Stimulated activated CD4-positive, alpha-beta T cell treated with anti-CD3 and anti-CD28 coated beads, Interleukin-4, amount 100 ng/mL, for 4 hours (primary cell): ENCODE measurements at places on chromosomes 1 and 21.

DNA sequence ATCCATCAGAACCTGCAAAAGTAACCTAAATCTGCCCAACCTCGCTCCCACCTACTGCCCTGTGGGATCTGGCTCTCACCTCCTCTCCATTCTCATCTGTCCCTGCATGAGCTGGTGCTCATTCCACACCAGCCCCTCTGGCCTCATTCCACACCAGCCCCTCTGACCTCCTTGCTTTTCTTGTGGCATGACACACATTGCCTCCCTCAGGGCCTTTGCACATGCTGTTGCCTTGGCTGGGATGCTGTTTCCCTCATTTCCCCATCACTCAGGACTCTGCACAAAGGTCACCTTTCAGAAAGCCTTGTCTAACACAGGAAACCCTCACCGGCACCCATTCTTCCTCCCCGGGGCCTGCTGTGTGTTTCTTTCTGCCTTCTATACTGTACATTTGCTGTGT is 197.1 kb downstream of the KAZN start:
- DNase-seq, result no peak

DNA sequence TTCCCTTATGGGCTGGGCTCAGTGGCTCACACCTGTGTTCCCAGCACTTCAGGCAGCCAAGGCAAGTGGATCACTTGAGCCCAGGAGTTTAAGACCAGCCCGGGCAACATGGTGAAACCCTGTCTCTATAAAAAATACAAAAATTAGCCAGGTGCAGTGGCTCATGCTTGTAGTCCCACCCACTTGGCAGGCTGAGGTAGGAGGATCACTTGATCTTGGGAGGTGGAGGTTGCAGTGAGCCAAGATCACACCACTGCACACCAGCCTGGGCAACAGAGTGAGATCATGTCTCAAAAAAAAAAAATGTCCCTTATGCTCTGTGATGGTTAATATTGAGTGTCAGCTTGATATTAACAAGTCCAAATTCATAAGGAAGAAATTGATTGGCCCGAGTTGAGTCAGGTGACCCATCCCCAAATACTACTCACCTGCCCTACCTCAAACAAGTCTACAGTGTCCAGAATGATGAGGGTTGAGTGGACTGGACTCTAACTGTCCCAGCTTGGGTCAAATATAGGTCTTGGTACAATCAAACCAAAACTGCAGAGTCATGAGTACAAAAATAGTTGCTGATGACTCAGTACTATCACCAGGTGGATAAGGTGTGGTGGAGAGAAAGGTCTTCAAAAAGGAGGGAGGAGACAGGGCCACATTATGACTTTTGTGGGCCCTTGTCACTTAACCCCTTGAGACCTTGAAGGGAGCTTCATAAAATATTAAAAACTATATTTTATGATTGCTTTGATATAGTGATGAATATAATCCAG is 161.0 kb downstream of the ZNF326 start:
- no peak for DNase-seq

GRCh38 chr1:169892927-169893644 is 610 bp downstream of the SCYL3 start:
- peak; percentile 22 for DNase-seq

DNA sequence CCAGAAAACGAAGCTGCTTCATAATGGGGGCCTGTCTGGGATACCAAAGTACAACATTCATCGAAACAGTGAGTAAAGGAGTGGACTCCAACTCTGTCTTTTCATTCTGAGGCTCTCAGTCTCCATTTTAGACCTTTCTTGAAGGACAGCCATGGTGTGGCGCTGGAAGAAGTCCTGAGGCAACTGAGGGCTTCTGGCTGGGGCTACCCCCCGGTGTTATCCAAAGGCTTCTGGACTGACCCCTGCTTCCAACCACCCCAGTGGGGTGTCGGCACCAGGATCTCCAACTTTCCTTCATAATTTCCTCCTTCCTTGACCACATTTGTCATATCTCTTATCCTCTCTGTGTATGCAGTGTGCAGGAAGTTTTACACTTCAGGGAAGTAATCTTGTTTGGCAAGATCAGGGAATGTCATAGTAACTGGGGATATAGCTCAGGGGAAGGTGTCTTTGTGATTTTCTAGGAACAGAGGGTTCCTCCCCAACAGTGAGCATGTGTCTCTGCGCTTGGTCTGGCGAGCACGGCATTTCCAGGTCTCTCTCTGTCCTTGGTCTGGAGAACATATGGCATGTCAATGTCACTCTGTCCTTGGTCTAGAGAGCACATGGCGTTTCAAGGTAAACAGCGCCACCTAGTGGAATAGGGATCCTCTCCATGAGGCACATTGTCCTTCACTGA is 19.4 kb upstream of the BSDC1 start:
- DNase-seq, result peak; percentile 52

GRCh38 chr1:19251305-19252196 is at the start of the genes EMC1 and MRTO4:
TSS of gene EMC1 (minus strand) at chr1:19251524. CDS start at chr1:19251509, 15 bp downstream.
TSS of gene MRTO4 (plus strand) at chr1:19251805. CDS start at chr1:19251836, 31 bp downstream.
- peak; percentile 91 for DNase-seq

DNA sequence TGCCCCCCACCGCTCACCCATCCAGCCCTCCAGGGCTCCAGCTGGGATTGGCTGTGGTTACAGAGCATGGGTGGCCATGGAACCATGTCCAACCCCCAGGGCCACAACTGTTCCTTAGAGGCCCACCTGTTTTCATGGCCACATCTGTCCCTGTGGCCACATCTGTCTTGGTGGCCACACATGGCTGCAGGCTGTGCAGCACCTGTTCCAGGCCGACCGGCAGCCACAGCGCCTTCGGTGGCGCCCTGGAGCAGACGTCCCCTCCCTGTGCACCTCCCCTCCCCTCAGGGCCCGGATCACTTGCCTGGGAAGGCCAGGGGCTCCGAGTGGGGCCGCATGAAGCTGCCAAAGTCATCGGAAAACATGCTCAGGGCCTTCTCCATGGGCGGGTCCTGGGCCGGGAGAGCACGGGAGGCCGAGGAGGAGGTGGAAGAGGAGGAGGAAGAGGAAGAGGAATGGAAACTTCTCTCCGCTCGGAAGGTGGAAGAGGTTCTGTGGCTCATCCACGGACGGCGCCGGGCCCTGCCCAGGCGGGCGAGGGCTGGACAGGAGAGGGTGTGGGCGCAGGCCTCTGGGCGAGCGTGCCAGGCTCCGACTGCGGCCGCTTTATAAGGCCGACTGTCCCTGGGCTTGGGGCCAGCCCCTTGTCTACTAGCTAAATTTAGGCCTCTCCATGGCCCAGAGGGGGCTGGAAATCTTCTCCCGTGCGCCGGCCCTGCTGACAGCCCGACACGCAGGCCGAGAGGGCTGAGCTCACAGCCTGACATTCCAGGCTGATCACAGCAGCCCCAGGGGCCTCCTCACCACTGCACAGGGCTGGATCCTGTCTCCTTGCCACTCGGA is at the start of gene HSPB7:
Gene HSPB7 (minus strand): TSS at position 583 of the 843 bp plus-strand sequence. CDS start 80 bp downstream, at position 503.
- no peak for DNase-seq

DNA sequence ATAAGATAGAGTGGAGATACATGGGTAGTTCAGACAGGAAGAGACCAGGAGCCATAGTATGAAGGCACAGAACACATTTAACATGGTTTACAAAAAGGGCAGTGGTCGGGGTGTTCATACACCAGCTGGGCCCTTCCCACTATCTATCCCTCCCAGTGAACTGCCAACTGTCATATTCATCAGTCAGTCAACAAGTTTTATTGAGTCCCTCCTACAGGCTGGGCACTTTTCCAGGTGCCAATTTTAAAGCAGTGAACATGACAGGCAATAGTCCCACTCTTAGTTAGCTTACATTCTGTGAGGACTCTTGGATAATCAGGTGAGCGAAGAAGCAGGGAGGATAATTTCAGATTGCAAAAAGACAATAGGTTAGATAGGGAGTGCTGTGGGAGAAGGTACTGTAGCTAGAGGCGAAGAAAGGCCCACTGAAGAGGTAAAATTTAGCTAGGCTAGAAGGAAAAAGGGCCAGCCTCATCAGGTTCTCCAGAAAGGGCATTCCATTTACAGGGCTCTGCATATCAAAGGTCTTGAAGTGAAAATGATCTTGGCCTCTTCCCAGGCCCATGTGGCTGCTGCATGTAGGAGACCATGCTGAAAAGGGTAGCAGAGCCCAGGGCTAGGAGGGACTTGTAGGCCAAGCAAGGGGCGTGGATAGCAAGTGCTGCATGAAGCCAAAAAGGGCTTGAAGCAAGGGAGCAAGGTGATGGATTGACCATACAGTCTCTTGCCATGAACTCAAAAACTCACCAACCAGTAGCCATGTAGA is 274.7 kb upstream of the SNX7 start:
- DNase-seq, result no peak

GRCh38 chr1:195604287-195604686 is 1004.0 kb downstream of the KCNT2 start:
- DNase-seq, result no peak

GRCh38 chr1:13661539-13661938 is 38.4 kb upstream of the PRDM2 start:
- DNase-seq, result no peak

GRCh38 chr1:164452549-164452948 is 106.4 kb upstream of the PBX1 start:
- no peak for DNase-seq

DNA sequence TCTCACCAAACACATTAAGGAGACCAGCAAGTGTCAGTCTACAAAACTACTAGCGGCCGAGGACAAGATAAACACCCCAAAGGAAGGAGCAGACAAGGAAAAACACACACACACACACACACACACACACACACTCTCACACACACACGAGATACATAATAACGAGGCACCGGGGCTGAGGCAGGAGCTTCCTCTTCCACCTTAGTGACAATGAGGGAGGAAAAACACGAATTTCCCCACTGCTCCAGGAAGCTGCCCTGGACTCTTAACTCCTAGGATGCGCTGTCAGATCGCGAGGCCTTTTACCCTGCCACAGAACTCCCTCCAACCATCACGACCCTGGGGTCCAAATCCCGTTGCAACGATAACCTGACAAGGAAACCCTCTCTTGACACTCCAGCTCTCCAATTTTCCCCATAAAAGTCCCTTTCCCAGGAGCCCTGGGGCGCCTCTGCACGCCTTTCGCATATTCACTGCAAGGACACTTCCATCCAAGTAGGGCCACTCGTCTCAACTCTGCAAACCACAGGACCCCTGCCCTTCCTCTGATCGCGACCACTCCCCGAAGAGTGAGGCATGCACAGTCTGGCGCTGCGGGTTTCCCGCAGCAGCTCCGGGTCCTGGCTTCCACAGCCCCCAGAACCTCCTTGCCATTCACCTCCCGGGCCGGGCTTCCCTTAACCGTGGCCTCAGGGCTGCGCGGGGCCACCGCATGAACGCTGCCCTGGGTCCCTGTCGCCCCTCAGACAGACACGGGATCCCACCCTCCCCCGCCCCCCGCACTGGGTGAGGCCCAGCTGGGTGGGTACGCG is 581 bp downstream of the ETV3 start:
- DNase-seq, result no peak

DNA sequence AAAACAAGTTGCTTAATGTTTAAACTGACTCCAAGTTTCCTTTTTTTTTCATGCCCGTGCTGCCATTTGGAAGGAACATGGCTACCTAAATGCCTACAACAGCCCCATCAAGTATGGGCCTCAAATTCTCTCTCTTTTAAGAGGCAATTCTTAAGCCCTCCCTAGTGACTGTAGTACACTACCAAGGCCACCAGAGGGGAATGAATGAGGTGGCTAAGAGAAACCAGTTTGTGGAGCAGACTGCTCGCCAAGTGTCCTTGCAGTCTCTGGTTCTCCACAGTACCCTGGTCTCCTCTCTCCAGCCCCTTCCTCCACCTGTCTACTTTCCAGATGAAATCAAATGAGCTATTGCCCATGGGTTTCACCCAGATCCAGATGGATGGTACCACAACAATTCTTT is 1809.6 kb downstream of the BRINP3 start:
- DNase-seq, result no peak

GRCh38 chr1:10634075-10634427 is 159.3 kb downstream of the PEX14 start:
- DNase-seq, result no peak

- no peak for DNase-seq
Measured at GRCh38 chr1:86765073-86765472, 60.7 kb downstream of the SH3GLB1 start.

DNA sequence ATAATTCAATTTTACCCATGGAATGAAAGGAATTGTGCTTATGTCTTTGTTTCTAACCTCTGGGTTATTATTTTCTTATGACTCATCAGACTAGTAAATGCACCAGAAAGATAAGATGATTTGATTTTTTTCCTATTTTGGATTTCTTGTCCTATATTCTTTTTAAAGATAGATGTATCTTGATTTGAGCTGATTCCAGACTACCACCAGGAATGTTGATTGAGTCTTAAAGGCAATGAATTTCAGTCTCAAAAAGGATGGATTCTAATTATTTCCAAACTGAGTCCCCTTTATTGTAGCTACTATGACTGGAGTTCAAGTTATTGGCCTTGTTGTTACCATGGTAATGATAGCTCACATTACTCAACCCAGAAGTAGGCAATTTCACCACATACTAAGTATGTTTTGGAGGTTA is 95.8 kb upstream of the RGS4 start:
- DNase-seq, result no peak

DNA sequence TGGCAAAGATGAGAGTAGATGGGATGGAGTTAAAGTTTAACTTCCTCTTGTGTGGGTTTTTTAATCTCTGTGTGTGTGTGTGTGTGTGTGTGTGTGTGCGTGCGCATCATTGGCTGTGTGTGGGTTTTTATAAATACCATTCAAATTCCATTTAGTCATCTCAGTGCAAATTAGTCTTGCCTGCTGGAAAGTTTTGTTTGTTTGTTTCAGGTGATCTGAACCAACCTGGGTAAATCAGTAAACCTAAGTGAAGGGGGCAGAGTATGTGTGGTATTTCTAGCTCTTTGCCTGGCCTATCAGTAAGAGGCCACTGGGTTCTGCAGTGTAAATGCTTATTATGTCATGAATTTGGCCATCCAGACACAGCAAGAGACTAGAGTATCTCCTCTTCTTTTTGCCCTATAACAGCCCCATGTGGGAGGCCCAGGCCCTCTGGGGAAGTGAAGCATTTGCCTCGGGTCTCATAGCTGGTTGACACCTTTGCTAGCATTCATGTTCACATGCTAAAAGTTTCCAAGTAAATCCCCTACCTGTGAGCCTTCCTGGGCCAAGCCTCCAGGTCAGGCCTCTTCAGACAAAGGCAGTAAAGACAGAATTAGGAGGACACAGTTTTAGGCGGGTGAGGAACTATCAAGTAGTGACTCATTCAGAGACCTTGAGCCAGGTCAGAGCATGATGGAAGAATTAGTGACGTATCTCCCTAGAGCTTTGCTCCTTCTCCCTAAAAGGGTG is 14.7 kb downstream of the INTS3 start:
- DNase-seq, result no peak

GRCh38 chr1:61504852-61505390 is 220.0 kb downstream of the TM2D1 start:
- DNase-seq, result no peak

DNA sequence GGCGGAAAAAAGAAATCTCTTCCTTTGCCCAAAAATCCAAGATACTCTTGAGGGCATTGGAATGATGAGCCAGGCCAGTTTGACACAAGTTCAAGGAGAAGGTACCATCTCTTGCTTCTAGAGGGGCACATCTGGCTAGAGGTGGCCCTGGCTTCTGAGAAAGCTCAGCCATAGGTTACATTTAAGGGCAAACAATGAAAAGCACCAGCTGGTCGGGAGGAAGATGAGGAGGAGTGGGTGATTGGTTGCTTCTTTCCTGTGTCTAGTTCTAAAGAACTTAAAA is 132.0 kb downstream of the DHRS3 start:
- no peak for DNase-seq
